ENCODE measurements at places on chromosomes 4 and X.

GRCh38 chr4:96295143-96295741 is 455.3 kb downstream of the PDHA2 start:
- no peak for DNase-seq

DNA sequence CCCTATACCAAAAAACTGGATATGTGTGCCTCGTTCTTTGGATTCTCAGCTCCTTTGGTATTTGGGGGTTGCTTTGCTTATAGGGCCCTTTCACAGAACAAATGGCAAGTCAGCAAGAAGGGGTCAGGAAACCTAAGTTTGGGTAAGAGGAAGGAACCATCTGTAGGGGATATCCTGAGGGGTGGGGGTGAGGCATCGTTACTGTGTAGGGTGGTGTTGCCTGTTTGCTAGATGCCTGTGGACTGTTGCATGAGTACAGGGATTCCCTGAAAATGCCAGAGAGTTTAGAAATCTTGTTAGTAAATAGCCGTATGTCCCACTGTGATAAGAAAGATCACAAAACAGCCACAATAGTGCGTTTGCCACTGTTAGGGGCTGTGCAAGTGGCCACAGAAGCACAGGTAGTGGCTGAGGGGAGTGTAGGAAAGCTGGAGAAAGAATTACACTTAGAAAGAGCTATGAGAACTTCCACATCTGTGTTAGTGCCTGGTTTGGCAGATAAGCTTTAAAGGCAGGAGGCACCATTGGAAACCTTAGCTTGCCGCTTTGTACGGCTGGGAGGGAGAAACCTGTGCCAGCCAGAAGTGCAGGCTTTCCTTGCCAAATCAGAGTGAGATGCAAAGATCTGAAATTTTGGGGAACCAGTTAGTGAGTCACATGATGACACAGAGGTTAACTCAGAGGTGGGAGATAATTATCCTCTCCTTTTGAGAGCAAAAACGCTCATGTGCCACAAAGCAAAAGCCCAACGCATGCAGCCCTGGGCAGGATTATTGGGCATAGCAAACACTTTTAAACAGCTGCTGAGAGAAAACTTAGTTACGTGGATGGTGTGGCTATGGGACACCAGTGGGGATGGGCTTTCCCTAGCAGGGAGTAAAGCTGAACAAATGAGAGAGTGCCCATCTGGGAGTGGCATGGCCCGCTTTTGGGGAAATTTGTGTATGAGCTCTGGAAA is 343.7 kb downstream of the ARAP2 start:
- no peak for DNase-seq

GRCh38 chrX:122583551-122583950 is 600.5 kb upstream of the GRIA3 start:
- DNase-seq: no peak

DNA sequence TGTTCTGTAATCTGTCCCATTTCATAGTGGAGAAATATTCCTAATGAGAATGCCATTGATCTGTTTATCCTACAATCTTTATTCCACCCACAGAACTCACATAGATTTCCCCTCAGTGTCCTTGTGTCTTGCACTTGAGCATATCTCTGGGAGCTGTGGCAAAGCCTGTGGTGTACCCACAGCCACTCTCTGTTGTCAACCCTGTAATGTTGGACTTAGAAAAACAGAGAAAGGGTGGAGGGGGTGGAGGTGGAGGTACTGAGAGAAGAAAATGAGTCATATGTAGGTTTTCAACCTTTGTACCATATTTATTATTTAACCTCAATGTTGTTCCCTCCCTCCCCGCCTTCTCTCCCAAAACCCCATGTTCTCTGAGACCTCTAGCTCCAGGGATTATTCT is 46.9 kb upstream of the TLL1 start:
- no peak for DNase-seq

GRCh38 chr4:38210396-38211114 is 250.4 kb downstream of the PTTG2 start:
- DNase-seq: no peak

GRCh38 chrX:147891896-147892295 is 19.8 kb upstream of the FMR1 start:
- DNase-seq: no peak

DNA sequence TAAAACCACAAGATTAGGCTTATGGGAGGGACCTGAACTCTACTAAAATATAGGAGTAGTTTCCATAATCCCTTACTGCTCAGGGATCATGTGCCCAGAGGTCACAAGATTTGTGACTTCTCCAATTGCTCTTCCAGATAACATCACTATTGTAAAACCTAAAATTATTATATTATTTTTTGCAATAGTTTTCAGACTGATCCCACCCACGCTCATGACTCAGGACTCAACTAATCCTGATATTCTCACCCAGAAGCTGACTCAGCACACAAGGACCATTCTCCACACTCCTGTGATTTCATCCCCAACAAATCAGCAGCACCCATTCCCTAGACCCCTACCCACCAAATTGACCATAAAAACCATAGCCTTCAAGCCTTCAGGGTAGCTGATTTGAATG is 24.0 kb upstream of the RPL34 start:
- no peak for DNase-seq

DNA sequence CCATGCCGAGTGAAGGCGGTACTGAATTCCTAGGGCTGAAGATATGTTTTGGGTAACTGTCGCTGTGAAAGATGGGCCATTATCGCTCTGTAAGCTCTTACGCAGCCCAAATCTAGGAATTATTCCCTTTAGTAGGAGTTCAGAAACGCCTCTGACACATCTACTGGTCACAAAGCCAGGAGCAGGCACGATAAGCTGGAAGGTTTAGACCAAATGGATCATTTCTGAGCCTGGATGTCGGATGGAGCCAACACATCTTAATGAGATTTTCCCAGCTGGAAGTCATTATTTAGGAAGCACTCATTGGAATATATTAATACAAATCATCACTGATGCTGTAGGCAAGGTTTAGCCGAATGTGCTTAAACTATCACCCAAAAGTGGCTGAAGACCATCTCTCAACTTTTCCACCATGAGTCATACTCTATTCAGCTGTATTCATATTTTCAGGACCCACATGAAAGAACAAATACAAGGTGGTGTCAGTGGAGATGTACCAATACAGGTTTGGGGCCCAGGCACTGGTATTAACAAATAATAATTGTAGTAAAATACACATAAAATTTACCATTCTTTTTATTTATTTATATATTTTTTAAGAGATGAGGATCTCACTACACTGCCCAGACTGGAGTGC is 34.2 kb upstream of the ATRX start:
- DNase-seq: no peak

DNA sequence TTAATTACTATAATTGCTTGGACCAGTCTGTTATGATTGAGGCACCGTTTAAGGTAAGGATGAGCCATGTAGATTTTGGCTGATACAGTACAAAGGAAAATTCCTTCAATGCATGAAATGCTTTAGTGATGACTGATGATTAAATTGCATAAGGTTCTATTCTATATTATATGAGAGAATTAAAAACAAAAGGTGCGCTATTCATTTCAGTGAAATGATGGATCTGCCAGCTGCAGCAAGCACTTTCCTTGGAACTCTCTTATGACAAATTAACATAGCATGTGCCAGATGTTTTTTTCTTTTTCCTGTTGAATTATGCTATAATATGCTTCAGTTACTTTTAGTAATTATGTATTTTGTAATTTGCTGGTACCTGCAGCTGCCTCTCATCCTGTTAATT is 98.5 kb downstream of the JADE1 start:
- no peak for DNase-seq

DNA sequence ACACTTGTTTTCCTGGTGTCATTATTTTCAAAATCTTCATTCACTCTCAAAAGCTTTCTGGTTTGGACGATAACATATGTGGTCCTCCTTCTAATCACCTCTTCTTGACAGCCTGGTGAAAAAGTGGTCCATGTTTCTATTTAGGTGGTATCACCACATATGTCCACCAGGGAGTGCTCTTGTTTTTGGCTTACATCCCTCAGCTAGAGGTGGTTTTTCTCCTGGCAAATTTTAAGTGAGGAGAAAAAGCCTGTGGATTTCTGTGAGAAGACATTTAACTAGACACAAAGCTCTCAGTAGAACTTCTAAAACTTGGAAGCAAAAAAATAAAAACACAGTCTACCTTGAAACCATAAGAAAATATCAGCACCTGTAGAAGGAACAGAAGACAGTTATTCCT is 58.0 kb upstream of the FRMPD4 start:
- DNase-seq: no peak

DNA sequence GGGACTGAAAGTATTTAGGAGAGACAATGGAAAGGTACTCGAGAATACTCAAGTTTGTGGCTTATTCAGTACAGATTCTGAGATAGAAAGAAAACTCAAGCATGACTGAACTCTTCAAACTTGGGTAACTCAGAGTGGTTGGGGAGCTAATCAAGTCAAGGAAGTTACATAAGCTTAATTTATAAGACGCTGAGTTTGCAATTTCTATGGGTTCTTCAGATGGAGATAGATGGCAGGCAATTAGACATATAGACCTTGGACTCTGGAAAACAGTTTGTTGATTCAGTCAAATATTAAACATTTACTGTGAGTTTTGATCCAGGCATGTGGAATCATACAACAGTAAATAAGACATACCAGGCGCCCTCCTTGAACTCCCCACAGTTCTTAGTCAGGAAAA is 1749.9 kb upstream of the TENM3 start:
- DNase-seq: no peak

DNA sequence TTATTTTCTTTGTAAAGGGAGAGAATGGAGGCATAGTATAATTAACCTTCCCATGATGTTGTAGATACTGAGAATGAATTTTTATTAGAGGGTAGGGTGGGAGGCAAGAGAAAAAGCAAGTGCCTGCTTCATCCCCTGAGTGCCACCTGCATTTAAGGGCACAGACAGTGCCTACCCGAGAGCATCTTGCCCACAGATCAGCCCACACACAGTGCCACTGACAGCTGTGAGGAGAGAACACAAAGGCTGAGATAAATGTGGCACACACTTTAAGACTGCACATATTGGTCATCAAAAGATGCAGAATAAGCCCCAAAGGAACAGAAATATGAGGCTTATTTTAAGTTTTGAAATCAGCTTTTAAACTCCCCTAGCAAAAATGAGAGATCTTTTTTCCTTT is 250.8 kb downstream of the SLC39A8 start:
- no peak for DNase-seq

DNA sequence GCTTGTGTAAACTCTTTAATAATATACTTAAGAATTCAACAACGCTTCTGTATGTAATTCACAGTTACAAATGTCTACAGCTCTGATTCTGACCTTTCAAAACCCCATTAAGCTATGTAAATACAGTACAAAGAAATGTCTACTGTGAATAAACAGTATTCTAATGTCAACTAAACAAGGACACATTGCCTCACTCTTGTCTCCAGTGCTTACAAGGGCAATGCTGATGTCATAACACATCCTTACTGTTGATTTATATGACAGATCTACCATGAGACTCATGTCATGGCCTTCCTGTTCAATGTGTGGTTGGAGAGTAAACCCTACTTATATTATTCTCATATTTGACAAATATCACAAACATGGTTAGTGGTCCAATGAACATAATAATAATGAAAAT is 256.1 kb upstream of the ADGRL3 start:
- no peak for DNase-seq

- DNase-seq: no peak
Observed at GRCh38 chr4:89619206-89619962, 217.6 kb downstream of the SNCA start.

DNA sequence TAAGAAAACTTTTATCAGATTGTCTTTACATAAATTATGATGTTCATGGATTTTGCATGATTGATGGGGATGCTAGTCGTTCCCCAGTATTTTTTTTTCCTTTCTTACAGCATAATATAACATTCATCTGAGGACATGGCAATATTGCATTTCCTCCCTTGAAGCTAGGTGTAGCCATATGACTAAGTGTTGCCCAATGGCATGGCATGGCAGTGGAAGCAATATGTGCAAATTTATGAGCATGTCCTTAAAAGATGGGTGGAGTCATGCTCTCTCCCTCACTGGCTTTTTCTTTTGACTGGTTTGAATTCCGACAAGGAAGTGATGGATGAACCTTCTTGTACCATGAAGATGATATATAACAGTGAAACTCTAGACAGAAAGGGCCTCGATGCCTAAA is 96.3 kb downstream of the BANK1 start:
- no peak for DNase-seq

Measured in activated effector memory CD4-positive, alpha-beta T cell treated with Interleukin-2 at 50 U/mL for 16 hours (primary cell).